Germinal center (tissue), 1 donor: ENCODE measurements at places on chromosomes 11 and 22.

GRCh38 chr11:123577081-123577598 is 77.3 kb downstream of the SCN3B start:
- DNase-seq, result peak; percentile 76

GRCh38 chr11:106457727-106458126 is 380.3 kb downstream of the AASDHPPT start:
- no peak for DNase-seq

DNA sequence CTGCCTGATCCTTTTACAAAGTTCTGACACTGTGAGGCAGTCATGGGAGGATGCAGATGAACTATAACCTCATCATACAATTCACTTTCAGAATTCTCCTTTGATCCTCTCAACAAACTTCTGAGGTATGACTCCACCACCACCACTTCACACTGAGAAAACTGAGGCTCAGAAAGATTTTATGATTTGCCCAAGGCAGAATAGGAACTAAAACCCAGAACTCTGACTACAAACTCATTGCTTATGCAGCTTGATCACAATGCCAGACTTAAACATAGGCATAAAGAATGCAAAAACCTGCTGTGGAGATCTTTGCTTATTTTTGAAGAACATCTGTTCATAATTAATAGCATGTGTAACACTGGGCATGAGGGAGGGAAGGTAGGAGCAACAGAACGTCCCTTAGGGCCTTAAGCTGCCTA is 20.4 kb downstream of the FAM168A start:
- DNase-seq, result no peak

DNA sequence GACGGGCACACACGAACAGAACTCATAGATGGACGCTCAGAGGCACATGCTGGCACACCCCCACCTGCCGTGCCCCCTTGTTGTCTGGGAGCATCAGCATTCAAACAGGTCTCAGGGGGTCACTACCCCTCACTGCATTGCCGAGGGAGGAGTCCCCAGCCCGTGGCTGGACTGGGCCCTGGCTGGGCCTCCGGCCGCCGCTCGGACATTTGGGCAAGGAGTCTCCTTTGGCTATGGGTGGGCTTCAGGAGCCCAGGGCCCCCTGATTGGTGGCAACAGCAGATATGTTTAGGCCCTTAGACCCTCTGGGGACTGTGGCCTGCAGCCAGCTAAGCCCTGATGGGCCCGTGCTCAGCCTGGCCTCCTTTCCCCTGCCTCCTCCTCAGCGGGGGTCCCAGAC is 41.9 kb downstream of the FLRT1 start:
- no peak for DNase-seq

GRCh38 chr11:57713835-57714234 is 1.4 kb downstream of the TMX2 start:
- DNase-seq, result no peak

DNA sequence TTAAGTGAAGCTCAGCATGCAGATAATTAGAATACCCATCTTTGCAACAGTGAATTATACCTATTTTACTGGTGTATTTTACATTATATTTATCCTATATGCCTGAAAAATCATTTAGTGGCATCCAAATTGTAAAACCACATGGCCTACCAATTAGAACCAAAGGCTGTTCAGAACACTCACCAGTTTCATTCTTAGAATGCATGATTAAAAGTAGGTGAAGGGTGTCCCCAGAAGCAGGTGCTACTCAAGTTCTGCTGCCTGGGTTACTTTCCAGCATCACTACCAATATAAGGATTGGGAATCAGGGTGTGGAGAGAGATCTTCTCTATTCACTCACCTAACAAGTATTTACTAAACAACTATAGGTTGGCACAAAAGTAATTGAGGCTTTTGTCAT is 103.3 kb downstream of the SGSM3 start:
- no peak for DNase-seq

DNA sequence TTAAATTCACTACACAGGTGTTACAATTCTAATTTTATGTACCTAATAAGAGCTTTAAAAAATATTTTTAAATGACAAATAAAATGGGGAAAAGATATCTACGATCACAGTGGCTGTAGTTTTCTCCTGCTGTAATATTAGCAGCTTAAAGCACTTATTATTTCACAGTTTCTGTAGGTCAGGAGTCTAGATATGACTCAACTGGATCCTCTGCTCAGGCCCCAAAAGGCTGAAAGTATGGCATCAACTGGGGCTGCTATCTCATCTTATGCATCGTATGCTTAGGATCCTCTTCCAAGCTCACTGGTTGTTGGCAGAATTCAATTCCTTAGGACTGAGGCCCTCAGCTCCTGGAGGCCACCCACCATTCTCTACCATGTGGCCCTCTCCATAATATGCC is 12.8 kb downstream of the FBXO3 start:
- no peak for DNase-seq

DNA sequence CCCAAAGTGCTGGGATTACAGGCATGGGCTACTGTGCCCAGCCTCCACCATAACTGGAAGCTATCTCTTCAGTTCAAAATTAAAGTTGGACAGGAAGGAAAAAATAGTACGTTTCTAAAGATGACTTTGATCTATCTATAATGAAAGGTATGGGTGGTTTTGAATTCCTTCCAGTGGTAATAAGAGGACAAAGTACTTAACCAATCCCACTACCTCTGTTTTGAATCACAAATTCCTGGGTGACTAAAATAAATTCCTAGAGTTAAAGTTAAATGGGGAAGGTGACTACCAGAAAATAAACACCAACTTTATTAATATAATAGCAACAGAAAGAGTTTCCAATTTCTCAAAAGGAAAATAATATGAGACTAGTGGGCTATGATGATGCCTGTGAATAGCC is 9.1 kb downstream of the PHF5A start:
- no peak for DNase-seq

DNA sequence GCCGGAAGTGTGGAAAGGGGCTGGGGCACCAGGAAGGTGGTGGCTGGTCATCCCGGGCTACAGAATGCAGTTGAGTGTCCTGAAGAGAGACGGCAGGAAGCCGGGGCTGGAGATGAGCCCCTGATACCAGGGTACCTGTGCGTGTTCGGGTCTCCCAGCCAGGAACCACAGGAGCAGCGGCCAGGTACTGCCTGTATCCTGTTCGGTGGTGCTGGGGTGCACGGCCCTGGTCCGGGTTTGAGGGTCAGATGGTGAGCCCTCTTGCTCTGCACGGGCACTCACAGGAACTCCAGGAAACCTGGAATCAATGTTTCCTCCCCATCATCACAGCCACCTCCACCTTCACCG is 253.1 kb upstream of the B3GAT1 start:
- no peak for DNase-seq

- DNase-seq, result no peak
Measured at GRCh38 chr11:85167471-85167870, 459.7 kb downstream of the DLG2 start.

- no peak for DNase-seq
Measured at GRCh38 chr22:46128606-46129005, 21.7 kb upstream of the PPARA start.

GRCh38 chr22:40323681-40324171 is 22.6 kb upstream of the ADSL start:
- no peak for DNase-seq

GRCh38 chr11:113553235-113553634 is 78.0 kb upstream of the DRD2 start:
- DNase-seq, result no peak

DNA sequence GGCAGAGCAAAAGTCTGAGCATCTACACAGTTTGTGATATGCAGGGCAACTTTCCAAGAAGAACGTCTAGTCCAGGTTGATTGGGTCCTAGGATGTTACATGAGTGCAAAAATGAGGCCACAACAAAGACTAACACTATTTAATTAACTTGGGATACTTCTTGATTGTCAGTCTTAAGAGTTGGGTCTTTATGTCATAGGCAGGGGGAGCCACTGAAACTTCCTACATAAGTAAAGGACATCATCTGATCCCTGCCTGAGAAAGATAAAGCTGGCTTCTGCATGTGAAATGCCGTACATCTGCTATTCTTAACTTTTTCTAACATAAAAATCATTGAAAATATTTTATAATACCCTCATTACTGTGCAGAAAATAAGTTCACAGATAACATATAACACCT is 525.5 kb downstream of the NTM start:
- DNase-seq, result no peak

- no peak for DNase-seq
Measured at GRCh38 chr11:62390237-62390636, 28.6 kb upstream of the SCGB1A1 start.

GRCh38 chr22:26444777-26445176 is 15.7 kb downstream of the ASPHD2 start:
- no peak for DNase-seq

GRCh38 chr11:72190631-72191071 is 1.3 kb upstream of the FOLR1 start:
- no peak for DNase-seq

GRCh38 chr11:66845876-66846212 is 2.6 kb downstream of the RCE1 start:
- DNase-seq, result no peak

DNA sequence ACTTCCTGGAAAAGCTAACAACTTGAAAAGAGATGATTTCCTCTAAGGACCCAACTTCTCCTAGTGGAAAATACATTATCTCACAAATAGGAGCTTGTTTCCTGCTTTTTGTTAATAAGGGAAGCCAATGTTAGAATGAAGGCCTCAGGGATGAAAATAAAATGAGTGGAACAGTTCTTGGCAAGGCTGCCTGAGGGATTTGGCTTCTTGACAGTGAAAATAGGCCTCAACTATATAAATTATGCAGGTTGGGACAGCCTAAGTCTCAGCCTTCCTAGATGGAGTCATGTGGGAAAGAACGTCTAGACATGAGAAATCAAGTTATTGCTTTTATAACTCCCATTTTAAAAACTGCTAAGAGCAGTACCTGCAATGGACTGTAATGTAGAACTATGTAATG is 92.8 kb upstream of the FIBIN start:
- no peak for DNase-seq

- no peak for DNase-seq
Measured at GRCh38 chr22:22507743-22508273, 734 bp downstream of the ZNF280B start.

DNA sequence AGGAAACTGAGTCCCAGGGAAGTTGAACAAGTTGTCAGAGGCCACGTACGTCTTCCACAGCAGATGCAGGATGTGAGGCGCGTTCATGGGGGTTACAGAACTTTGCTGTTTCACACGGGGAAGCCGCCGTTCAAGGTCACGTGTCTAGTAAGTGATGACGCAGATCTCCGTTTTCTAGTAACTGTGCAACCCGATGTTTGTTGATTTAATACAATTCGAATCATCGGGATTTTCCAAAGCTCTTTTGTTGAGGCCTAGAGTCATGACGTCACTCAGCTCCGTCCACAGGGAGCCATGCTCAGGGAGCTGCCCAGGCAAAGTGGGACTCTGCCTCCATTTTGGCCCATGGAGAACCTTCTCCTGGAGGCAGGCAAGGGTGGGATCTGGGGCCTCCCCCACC is 1121.8 kb downstream of the TBC1D22A start:
- DNase-seq, result no peak

DNA sequence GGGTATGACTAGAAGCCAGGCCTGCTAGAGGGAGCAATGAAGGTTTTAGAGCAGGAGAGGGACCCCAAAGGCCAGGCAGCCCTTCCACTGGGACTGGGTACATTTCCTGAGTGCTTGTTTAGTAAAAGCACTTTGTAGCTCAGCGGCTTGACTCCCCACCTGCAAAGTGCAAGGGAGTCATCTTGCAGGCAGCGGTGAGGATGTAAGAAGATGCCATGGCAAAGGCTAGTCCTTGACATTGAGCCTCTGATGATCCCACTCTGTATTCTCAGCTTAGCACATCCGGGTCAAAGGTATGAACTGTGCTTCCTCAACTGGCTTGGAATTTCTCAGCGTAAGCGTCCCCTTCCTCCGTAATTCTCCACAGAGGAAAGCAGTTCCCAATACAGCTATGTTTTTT is 3.1 kb upstream of the UBE2L3 start:
- no peak for DNase-seq

GRCh38 chr11:1157645-1158591 is at the start of gene MUC5AC:
Gene MUC5AC, plus strand, starts transcription at chr11:1157953. Its CDS starts 47 bp downstream, at chr11:1158000.
- DNase-seq, result no peak

- DNase-seq, result no peak
Measured at GRCh38 chr11:120877746-120878365, 146.0 kb upstream of the TBCEL start.

DNA sequence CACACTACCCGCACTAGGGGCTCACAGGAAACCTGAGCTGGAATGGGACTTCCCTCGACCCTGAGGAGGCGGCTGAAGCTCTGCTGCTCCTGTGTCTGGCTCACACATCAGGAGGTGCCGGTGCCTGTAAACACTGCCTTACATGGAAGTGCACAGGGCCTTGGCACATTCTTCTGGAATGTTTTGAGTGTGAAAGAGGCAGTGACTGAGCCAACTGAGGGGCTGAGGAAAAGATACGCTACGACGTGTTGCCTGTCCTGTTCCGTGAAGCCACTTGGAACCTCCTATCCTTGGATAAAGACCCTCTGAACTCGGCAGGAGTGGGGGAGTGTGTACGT is 10.5 kb downstream of the TXN2 start:
- DNase-seq, result no peak
